Mesothelial cell of epicardium (in vitro differentiated cells): ENCODE measurements at places on chromosomes 2 and 18. TPM values are rescaled to one million over a fixed set of nuclear protein-coding genes. Genes with fewer than 3 reads are reported as not detected.

The CRYGA gene
- total RNA-seq = not detected in 3 replicates

The FOXD4L1 gene
- total RNA-seq = 0.16 to 0.50 TPM (median 0.49 TPM) in 3 replicates

The NEU4 gene
- 0.87 to 1.8 TPM (median 1.7 TPM) in 3 replicates for total RNA-seq

GRCh38 chr2:134917888-134918525 lies 615 bp upstream of the CCNT2 start:
- peak overlapping the region; percentile 98 for H3K4me3 ChIP-seq
- no peaks in the 10 kb centered on the region for H3K27me3 ChIP-seq
- H3K27ac ChIP-seq = peak overlapping the region; percentile 100

- H3K27ac ChIP-seq = no peak overlapping the region
- H3K36me3 ChIP-seq = no peaks in the 10 kb centered on the region
- DNase-seq = no peak
- peaks cover 7% of the 10 kb centered on the region for H3K4me1 ChIP-seq
- peaks cover 39% of the 10 kb centered on the region for H3K27me3 ChIP-seq
Observed at GRCh38 chr2:30022444-30023071, 101.2 kb upstream of the ALK start.

The GAL3ST2 gene
- total RNA-seq = 0.86 to 1.1 TPM (median 1.1 TPM) in 3 replicates
